ENCODE measurements at places on chromosomes 1 and 21.
A peak's percentile ranks its signal among the peaks of the same experiment; 100 is the strongest.

DNA sequence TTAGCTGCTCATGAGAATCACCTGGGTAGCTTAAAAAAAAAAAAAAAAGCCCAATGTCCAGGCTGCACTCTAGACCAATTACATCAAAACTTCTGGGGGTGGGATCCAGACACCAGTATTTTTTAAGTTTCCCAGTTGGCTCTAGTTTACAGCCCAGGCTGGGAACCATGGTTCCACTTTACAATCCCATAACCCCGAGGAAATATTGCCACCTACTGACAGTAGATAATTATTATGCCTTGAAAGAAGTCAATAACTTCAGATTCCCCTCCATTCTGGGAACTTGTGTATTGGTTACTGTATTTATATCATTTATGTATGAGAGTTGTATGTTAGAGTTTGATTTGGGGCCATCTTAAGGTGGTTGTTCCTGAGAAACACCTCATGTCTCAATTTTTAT is 100.2 kb downstream of the SPATA46 start:
- DNase-seq, result no peak

- DNase-seq, result no peak
Measured at GRCh38 chr21:15243406-15243805, 178.6 kb upstream of the NRIP1 start.

GRCh38 chr1:11648732-11649158 is 5.5 kb downstream of the FBXO2 start:
- peak; percentile 38 for DNase-seq

DNA sequence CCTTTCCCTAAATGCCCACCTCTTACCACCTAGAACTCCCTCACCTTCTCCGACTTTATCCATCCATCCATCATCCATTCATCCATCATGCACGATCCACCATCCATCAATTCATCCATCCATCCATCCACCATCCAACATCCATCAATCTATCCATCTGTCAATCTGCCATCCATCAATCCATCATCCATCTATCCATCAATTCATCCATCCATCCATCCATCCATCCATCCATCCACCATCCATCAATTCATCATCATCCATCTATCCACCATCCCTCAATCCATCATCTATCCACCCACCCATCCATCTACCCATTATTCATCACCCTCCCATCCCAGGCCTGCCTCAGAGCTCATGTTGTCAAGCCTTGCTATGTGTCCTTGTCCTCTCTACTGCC is 34.5 kb downstream of the WNT3A start:
- DNase-seq, result no peak

- peak; percentile 40 for DNase-seq
Measured at GRCh38 chr1:17635811-17636210, 96.3 kb downstream of the ARHGEF10L start.

- no peak for DNase-seq
Measured at GRCh38 chr1:60108196-60108595, 34.6 kb upstream of the C1orf87 start.

DNA sequence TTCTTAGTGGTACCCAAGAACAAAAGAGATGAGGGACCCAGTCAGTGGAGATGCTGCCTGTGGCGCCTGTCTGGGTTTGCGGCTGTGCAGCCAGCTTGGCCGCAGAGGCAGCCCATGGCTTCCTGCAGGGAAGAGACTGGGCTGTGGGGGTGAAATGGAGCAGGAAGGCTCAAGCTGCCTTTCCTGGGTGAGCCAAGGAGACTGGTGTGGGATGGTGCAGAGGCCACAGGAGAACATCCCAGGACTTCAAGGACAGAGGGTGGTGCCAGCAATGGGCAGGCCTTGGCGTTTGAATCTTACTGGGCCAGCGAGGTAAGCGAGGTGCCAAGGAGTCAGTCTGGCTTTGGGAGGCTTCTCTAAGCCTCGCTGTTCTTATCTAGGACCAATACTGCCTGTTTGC is 26.4 kb downstream of the KCNA10 start:
- no peak for DNase-seq

DNA sequence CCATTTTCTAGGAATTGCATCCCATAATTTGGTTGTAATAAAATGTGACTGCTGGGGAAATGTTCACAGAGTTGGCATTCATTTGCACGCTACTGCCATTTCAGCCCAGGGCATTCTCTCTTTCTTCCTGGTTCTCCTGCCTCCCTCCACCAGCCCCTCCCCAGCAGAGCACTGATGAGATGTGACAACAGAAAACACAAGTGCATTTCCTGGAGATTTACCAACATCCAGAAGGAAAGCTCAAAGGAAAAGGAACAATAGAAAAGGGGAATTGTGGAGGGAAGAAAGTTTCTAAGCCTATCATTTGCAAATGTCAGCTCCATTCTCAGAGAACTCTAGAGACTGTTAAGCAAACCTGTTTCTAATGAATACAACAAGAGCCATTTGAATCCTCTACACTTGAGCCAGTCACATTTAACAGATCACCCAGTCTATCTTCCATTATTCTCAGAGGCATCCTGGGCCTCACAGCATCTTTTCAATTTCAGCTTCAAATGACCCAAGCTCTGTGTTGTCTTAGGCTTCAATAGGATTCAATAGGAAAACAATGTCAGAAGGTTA is 395.6 kb upstream of the PBX1 start:
- no peak for DNase-seq

DNA sequence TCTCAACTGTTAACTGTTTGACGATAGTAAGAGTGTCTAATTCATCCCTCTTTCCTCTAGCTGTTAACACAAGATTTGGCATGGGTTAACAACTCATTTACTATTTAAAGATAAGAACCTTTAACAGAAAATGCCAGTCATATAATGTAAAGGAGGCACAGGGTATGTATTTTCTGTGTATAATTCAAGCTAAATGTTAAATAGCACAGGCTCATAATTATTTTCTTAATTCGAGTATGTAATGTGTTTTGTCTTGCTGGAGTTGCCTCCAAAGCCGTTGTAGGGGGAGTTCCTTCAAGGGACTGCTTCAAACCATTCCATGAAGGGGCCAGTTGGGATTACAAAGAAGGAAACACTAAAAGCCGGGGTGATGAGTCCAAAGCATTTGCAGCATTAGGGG is 111.5 kb downstream of the NCAM2 start:
- no peak for DNase-seq

DNA sequence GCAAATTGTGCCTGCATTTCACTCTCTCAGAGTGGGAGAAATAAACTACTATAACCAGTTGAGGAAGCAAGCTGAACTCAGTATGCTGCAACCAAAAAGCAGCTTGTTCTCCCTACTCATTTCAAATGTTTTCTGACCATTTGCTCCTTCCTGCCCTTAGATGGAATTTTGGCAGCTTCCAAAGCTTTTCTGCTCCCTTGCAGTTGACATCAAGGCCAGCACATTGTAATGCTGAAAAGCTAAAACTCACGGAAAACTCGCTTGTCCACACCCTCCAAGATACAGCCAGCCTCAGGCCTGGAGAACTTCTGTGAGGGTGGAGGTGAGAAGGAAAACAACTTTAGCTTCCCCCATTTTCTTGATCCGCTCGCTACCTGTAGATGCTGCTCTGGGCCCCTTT is 5.0 kb upstream of the CHML start:
- no peak for DNase-seq

- no peak for DNase-seq
Measured at GRCh38 chr1:93601686-93602085, 80.0 kb downstream of the BCAR3 start.

- DNase-seq, result no peak
Measured at GRCh38 chr1:25031601-25031965, 101.5 kb upstream of the RUNX3 start.

DNA sequence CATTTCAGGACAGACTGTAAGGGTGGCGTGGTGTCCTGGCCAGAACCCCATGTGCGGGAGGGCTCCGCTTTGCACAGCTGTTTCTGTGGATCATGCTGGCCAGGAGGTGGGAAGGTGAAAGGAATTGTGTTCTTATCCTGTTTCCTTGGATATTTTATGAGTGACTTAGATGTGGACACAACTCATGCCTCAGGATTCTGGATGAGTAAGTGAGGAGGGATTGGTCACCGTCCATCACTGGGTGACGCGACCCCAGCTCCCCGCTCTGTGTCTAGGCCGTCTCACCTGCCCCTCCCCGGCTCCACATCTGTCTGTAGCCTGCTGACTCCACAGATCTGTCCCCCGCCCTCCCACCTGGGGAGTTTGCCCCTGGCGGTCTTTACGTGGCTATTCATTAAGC is 48.8 kb downstream of the PIK3CD start:
- DNase-seq, result no peak

DNA sequence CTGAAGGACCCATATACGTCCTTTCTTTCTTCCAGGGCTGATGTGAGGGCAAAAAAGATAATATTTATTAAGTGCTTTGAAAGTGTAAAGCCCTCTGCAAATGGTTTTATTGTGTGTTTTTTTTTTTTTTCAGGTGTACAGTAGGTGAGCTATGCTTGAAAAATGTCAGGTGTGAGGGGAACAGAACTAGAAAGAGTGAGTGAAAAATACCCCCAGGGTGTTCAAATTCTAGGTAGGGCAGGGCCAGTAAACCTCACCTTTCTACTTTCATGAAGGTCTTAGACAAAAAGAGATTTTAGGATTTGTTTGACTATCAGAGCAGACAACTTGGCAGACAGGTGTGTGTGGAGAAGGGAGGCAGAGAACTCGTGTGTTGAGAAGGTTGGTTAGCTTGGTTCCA is 51.3 kb downstream of the ARHGEF11 start:
- no peak for DNase-seq

DNA sequence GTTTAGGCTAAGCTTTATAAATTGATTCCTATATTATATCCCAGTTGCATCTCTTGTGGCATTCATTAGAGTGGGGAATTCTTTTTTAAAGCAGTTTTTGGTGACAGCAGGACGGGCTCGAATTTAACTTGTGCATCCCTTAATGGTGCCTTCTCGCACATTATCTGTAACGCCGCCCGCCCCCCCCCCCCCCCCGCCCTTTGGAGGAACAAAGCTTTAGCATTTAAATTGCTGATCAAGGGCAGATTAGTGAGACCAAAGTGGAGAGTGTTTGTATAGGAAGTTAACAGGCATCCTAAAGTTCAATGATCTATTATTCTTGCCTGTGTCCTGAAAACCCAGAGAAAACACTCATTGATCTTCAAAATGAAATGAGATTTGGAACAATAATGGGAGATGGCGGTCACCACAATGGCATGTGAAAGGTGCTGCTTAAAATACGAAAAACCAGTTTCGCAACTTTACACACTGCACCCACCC is 2.2 kb downstream of the LMO4 start:
- DNase-seq, result no peak

DNA sequence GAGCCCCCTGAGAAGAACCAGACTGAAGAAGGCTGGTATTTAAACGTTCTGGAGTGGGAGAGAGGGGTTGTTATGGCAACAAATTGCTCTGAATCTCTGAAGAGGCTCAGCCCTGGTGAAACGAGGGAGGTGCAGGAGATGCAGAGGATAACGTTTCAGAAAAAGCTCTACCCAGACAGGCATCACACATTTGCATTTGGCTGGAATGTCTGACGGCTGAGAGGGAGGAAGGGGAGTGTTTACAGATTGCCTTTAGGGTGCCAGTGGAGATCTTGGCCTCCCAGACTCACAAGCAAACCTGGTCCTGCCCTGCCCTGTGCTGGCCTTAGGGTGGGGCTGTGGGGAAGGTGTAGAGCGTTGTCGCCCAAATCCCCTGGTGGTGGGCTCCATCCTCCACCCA is 169.0 kb upstream of the AJAP1 start:
- no peak for DNase-seq

GRCh38 chr1:28885472-28885877 is 28.9 kb upstream of the EPB41 start:
- DNase-seq, result no peak
